ENCODE measurements at places on chromosomes 1 and 21. TPM values are rescaled to one million over a fixed set of nuclear protein-coding genes. Genes with fewer than 3 reads are reported as not detected.

The AHDC1 gene
- polyA plus RNA-seq = 0.57 TPM

The TSTD1 gene
- 508 TPM for polyA plus RNA-seq

The NEK2 gene
- not detected for polyA plus RNA-seq

DNA sequence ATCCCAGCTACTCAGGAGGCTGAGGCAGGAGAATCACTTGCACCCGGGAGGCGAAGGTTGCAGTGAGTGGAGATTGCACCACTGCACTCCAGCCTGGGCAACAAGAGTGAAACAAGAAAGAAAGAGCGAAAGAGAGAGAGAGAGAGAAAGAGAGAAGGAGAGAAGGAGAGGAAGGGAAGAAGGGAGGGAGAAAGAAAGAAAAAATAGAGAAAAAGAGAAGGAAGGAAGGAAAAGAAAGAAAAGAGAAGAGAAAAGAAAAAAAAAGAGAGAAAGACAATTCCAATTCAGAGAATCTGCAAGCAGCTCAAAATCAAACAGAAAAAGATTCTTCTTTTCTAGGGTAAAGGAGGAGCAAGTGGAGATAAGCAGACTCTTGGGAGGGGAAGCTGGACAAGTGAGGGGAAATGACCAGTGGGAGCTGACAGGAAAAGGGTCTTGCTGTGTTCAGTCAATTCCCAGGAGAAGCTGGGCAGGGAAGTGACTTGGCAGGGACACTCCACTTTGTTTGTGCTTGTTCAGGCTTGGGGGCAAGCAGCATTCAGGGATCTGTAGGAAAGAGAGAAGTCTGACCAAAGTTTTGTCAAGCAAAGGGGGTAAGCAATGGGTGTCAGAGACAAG, 3.6 kb upstream of the CAPN2 start:
- peaks cover 1% of the 10 kb centered on the region for H3K27me3 ChIP-seq
- no peaks in the 10 kb centered on the region for H3K36me3 ChIP-seq
- no peak overlapping the region for H3K27ac ChIP-seq
- H3K4me1 ChIP-seq = peaks cover 5% of the 10 kb centered on the region
- no peak for DNase-seq
- H3K4me3 ChIP-seq = no peak overlapping the region

GRCh38 chr1:145916745-145917144, 1.8 kb downstream of the PEX11B start:
- no peaks in the 10 kb centered on the region for H3K27me3 ChIP-seq
- H3K36me3 ChIP-seq = no peaks in the 10 kb centered on the region
- peaks cover 60% of the 10 kb centered on the region for H3K4me1 ChIP-seq

GRCh38 chr1:240152611-240153297, 61.1 kb downstream of the FMN2 start:
- H3K4me3 ChIP-seq = no peak overlapping the region
- no peak for DNase-seq
- H3K27me3 ChIP-seq = peaks cover 6% of the 10 kb centered on the region
- H3K4me1 ChIP-seq = no peaks in the 10 kb centered on the region
- no peak overlapping the region for H3K27ac ChIP-seq

- peaks cover 2% of the 10 kb centered on the region for H3K27me3 ChIP-seq
- H3K27ac ChIP-seq = no peak overlapping the region
- H3K4me3 ChIP-seq = no peak overlapping the region
- peaks cover 12% of the 10 kb centered on the region for H3K4me1 ChIP-seq
- H3K36me3 ChIP-seq = no peaks in the 10 kb centered on the region
Measured at GRCh38 chr1:37601441-37601840, 5.7 kb upstream of the GNL2 start.

- H3K36me3 ChIP-seq = no peaks in the 10 kb centered on the region
- no peak for DNase-seq
- H3K27me3 ChIP-seq = peaks cover 17% of the 10 kb centered on the region
- H3K4me3 ChIP-seq = no peak overlapping the region
- H3K4me1 ChIP-seq = peaks cover 9% of the 10 kb centered on the region
Measured at GRCh38 chr1:34688006-34688741, 66.7 kb upstream of the GJB5 start.

DNA sequence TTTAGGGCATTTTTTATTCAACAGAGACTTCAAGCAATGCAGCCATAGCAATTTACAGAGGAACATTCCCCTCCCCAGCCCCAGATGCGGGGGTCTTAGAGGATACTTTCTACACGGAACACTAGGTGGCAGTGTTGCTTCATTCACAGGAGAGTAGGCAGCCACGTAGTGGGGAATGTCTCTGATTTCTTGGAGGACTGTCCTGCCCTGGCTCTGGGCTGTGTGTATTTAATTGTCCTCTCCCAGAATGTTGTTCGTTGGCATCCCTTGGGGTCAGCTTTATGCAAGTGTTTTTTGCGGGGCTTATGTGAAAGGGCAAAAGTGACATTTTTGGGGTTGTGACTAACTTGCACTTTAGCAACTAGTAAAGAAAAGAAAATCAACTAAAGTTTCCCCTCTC, 96.9 kb downstream of the PAPPA2 start:
- H3K4me1 ChIP-seq = no peaks in the 10 kb centered on the region
- H3K36me3 ChIP-seq = no peaks in the 10 kb centered on the region
- peaks cover 15% of the 10 kb centered on the region for H3K27me3 ChIP-seq

DNA sequence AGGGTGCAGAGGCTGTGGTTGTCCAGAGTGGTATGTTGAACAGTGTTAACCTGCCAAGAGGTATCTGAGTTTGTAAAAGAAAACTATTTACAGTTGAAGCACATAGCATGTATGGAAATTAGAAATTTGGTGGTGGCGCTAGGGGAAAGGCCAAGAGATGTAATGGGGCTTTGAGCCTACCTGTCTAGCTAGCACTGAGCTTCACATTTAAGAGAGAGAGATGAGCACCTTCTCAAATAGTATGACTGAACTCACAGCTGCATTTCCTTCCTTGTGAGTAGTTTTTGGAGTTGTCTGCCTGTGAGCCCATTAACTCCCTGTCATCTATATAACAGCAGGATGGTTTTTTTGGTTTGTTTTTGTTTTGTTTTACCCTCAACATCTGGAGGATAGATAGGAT, 4.0 kb downstream of the CLIC4 start:
- no peaks in the 10 kb centered on the region for H3K36me3 ChIP-seq
- H3K4me3 ChIP-seq = no peak overlapping the region
- peaks cover under 1% of the 10 kb centered on the region for H3K4me1 ChIP-seq
- peaks cover 1% of the 10 kb centered on the region for H3K27me3 ChIP-seq
- DNase-seq = no peak

GRCh38 chr1:95252422-95252821, 18.4 kb downstream of the RWDD3 start:
- no peaks in the 10 kb centered on the region for H3K4me1 ChIP-seq
- H3K4me3 ChIP-seq = no peak overlapping the region
- H3K27ac ChIP-seq = no peak overlapping the region
- no peak for DNase-seq
- no peaks in the 10 kb centered on the region for H3K27me3 ChIP-seq
- peaks cover 10% of the 10 kb centered on the region for H3K36me3 ChIP-seq

- no peaks in the 10 kb centered on the region for H3K36me3 ChIP-seq
- H3K4me3 ChIP-seq = peak overlapping the region; percentile 68
- H3K4me1 ChIP-seq = peaks cover 8% of the 10 kb centered on the region
- peaks cover 2% of the 10 kb centered on the region for H3K27me3 ChIP-seq
- no peak for DNase-seq
Measured at GRCh38 chr1:248751142-248751541, 4.4 kb downstream of the LYPD8 start.

DNA sequence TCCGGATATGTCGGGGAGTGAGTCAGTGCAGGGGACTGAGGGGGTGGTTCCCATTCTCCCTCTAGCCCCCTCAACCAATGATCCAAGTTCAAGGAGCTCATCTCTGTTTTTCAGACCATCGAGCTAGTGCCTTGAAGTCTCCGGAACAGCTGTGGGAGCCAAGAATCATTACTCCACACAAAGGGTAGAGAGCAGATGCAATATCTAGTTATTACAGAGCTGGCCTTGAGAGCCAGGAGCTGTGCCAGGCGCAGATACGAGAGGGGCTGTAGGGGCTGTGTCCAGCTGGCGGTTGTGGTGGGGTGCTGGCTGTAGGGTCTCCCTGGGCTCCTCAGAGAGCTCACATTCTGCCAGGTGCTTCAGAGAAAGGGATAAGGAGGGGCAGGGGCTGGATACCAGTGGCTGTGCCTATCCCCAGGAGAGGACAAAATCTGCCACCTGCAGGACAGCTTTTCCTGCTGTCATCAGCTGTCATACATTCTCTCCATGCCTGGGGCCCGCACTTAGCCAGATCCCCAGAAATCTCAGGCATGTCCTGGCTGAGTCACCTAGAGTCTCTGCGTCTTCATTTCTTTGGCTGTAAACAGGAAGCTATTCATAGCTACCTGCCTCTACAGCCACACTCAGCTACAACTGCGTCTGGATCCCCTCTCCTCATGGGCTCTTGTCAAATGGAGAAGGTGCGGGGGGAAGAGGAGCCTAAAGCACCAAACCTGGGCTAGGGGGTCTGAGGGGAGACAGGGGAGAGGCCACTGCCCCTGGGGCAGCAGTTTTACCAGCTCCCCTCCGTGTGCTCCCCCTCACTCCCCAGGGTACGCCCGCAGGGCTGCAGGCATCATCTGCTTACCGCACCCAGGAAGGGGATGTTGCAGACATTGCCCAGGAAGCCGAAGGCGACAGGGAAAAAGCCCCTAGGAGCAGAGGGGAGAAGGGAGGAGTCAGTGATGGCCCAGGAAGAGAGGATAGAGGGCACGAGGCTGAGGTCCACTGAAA, 2.4 kb upstream of the KISS1 start:
- DNase-seq = no peak
- peaks cover 10% of the 10 kb centered on the region for H3K4me1 ChIP-seq
- H3K27ac ChIP-seq = no peak overlapping the region
- H3K27me3 ChIP-seq = peaks cover 13% of the 10 kb centered on the region
- no peak overlapping the region for H3K4me3 ChIP-seq

GRCh38 chr21:32257962-32258785, 20.7 kb downstream of the MIS18A start:
- peaks cover 3% of the 10 kb centered on the region for H3K27me3 ChIP-seq
- no peaks in the 10 kb centered on the region for H3K4me1 ChIP-seq
- H3K4me3 ChIP-seq = no peak overlapping the region

DNA sequence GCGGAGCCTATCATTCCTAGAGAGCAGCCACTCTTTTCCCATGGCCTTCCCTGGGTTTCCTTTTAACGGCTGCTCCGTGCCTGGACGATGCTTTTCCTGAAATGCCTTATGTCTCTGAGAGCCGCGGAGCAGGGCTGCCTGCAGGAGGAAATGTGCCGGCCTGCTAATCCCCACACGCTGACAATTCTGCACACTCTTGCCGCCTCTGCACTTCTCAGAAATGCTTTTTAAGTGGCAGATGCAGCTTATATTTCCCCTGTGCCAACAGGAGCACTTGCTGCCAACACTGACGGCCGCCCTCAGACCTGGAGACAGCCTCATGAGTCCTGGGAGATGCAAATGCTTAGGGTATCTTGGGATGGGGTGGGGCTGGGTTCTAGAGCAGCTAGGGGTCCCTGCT, 253.2 kb downstream of the GRIK3 start:
- no peak overlapping the region for H3K4me3 ChIP-seq
- no peaks in the 10 kb centered on the region for H3K36me3 ChIP-seq
- no peak for DNase-seq
- H3K4me1 ChIP-seq = no peaks in the 10 kb centered on the region
- peaks cover 15% of the 10 kb centered on the region for H3K27me3 ChIP-seq
- H3K27ac ChIP-seq = no peak overlapping the region

- no peak for DNase-seq
- peaks cover 19% of the 10 kb centered on the region for H3K27me3 ChIP-seq
- H3K4me3 ChIP-seq = no peak overlapping the region
- no peak overlapping the region for H3K27ac ChIP-seq
Measured at GRCh38 chr1:39788426-39788757, 273 bp downstream of the BMP8B start.

- no peak overlapping the region for H3K27ac ChIP-seq
- no peak for DNase-seq
- H3K27me3 ChIP-seq = no peaks in the 10 kb centered on the region
- H3K4me3 ChIP-seq = no peak overlapping the region
Measured at GRCh38 chr1:93871366-93871765, 7.6 kb downstream of the DNTTIP2 start.

DNA sequence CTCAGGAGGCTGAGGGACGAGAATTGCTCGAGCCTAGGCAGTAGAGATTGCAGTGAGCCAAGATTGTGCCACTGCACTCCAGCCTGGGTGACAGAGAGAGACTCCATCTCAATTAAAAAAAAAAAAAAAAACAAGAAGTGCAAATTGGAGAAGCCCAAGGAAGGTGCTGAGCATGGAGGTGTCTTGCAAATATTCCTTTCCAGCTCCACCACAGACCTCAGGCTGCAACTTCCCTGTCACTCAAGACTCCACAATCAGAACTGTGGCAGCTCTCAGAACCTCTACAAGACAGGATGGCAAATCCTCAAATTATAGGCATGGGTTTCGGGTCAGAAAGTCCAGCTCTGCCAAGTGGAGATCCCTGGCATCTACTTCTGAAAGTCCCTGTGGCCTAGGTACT, 104.4 kb upstream of the TIAM1 start:
- H3K36me3 ChIP-seq = no peaks in the 10 kb centered on the region
- no peak overlapping the region for H3K27ac ChIP-seq
- H3K27me3 ChIP-seq = no peaks in the 10 kb centered on the region
- no peak overlapping the region for H3K4me3 ChIP-seq
- DNase-seq = no peak

- H3K4me1 ChIP-seq = peaks cover 9% of the 10 kb centered on the region
- no peaks in the 10 kb centered on the region for H3K36me3 ChIP-seq
- no peak for DNase-seq
- H3K4me3 ChIP-seq = peak overlapping the region; percentile 77
Measured at GRCh38 chr1:205632669-205633169, 908 bp upstream of the ELK4 start.

- no peak overlapping the region for H3K27ac ChIP-seq
- no peak overlapping the region for H3K4me3 ChIP-seq
- H3K27me3 ChIP-seq = no peaks in the 10 kb centered on the region
Measured at GRCh38 chr1:105373681-105374080, 1624.0 kb downstream of the AMY1C start.

Data from naive thymus-derived CD8-positive, alpha-beta T cell (primary cell).